ENCODE measurements at places on chromosomes 3 and 15. TPM values are rescaled to one million over a fixed set of nuclear protein-coding genes. Genes with fewer than 3 reads are reported as not detected.

The MYEF2 gene
- total RNA-seq = 9.5 TPM

The PLCL2 gene
- total RNA-seq = 1.5 TPM

The LIPC gene
- total RNA-seq = 0.16 TPM

The SPATA12 gene
- total RNA-seq = 0.13 TPM

The TEX264 gene
- total RNA-seq = 70.7 TPM

The RGMA gene
- total RNA-seq = 0.98 TPM

The KIF7 gene
- 10.0 TPM for total RNA-seq

The DGKG gene
- total RNA-seq = 0.16 TPM

The SST gene
- 198 TPM for total RNA-seq

The EXD1 gene
- not detected for total RNA-seq

The ZPLD1 gene
- 1.1 TPM for total RNA-seq

The SLC6A20 gene
- 2.4 TPM for total RNA-seq

Data from mesangial cell (primary cell).